ENCODE measurements at places on chromosomes 2 and 18. TPM values are rescaled to one million over a fixed set of nuclear protein-coding genes. Genes with fewer than 3 reads are reported as not detected.
A peak's percentile ranks its signal among the peaks of the same experiment; 100 is the strongest.

GRCh38 chr2:13676269-13676668 is 956.2 kb upstream of the LRATD1 start:
- H3K36me3 ChIP-seq = no peaks in the 10 kb centered on the region
- no peak overlapping the region for H3K4me3 ChIP-seq
- H3K4me1 ChIP-seq = no peaks in the 10 kb centered on the region
- DNase-seq = no peak
- no peak overlapping the region for H3K27ac ChIP-seq

DNA sequence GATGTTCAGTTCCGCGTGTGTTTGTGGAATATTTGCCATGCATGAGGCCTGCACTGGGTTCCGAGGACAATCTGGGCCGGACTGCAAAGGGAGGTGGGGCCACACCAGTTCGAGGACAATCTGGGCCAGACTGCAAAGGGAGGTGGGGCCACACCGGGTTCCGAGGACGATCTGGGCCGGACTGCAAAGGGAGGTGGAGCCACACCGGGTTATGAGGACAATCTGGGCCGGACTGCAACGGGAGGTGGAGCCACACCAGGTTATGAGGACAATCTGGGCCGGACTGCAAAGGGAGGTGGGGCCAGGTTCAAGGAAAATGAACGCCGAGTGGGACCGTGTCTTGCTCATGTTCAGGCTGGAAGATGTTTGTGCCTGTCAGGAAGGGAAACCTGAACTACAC is 97.8 kb upstream of the HDAC4 start:
- no peak overlapping the region for H3K27ac ChIP-seq
- H3K27me3 ChIP-seq = no peaks in the 10 kb centered on the region
- H3K4me3 ChIP-seq = no peak overlapping the region
- H3K4me1 ChIP-seq = peaks cover 16% of the 10 kb centered on the region
- DNase-seq = no peak
- H3K36me3 ChIP-seq = no peaks in the 10 kb centered on the region

- H3K27me3 ChIP-seq = no peaks in the 10 kb centered on the region
- H3K36me3 ChIP-seq = no peaks in the 10 kb centered on the region
- H3K4me1 ChIP-seq = peaks cover 7% of the 10 kb centered on the region
- no peak for DNase-seq
- H3K27ac ChIP-seq = no peak overlapping the region
- H3K4me3 ChIP-seq = no peak overlapping the region
These were observed 90.1 kb downstream of the DOK6 start for GRCh38 chr18:69490813-69491212.

The UBXN4 gene
- 63.3 TPM for total RNA-seq

The KCNE4 gene
- total RNA-seq = 6.4 TPM

DNA sequence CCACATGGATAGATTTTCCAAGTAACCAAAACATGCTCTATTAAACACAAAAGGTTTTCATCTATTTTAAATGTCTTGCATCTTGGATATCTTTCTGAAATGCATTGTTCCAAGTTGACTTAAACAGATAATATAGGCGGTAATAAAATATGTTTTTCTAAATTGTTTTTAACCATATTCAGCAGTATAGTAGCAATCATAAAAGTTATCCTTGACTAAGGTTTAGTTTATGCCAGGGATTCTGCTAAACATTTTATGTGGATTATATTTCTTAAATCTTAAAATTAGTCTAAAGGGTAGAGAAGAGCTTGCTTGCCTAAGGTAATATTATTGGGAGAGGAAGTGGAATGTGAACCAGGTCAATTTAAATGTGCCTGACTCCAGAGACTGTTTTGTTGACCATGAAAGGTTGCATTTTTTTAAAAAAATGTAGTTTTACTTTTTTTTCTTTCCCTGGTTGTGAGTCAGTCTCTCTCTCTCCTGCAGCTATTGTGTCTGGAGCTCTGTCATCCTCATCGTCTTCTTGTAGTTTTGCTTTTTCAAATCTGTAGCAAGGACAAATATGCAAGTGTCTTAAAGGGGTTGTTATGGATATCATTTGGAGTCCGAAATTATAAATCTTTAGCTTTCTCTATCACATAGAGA is 309.1 kb upstream of the COL3A1 start:
- H3K27ac ChIP-seq = no peak overlapping the region
- no peak overlapping the region for H3K4me3 ChIP-seq
- DNase-seq = no peak
- H3K27me3 ChIP-seq = no peaks in the 10 kb centered on the region
- no peaks in the 10 kb centered on the region for H3K36me3 ChIP-seq

DNA sequence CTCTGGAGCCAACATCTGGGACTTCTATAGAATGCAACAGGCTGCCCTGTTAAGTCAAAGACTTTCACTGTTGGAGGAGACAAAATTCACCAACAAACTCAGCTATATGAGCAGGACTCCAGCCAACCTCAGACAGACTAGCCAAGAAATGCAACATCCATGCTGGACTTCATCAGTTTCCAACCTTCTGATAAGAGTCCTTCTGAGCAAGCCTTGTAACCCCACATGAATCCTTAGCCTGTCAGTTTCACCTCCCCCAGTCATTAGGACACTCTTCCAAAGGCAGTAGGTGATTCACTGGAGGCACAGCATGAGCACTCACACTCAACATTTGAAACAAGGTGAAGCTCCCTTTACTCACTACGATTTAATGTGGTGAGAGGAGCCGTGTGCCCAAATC is 5.8 kb downstream of the TBC1D8 start:
- H3K27ac ChIP-seq = no peak overlapping the region
- no peak overlapping the region for H3K4me3 ChIP-seq
- DNase-seq = no peak
- no peaks in the 10 kb centered on the region for H3K27me3 ChIP-seq
- peaks cover 10% of the 10 kb centered on the region for H3K4me1 ChIP-seq

- no peak for DNase-seq
- no peak overlapping the region for H3K4me3 ChIP-seq
- H3K27me3 ChIP-seq = no peaks in the 10 kb centered on the region
- H3K4me1 ChIP-seq = no peaks in the 10 kb centered on the region
These were observed 158.0 kb upstream of the TWIST2 start for GRCh38 chr2:238689871-238690389.

The DHRS9 gene
- total RNA-seq = 0.36 TPM

GRCh38 chr18:74142252-74142651 is 5.4 kb downstream of the FBXO15 start:
- no peak for DNase-seq
- H3K4me3 ChIP-seq = no peak overlapping the region
- peaks cover 7% of the 10 kb centered on the region for H3K4me1 ChIP-seq
- H3K36me3 ChIP-seq = no peaks in the 10 kb centered on the region
- H3K27me3 ChIP-seq = no peaks in the 10 kb centered on the region

DNA sequence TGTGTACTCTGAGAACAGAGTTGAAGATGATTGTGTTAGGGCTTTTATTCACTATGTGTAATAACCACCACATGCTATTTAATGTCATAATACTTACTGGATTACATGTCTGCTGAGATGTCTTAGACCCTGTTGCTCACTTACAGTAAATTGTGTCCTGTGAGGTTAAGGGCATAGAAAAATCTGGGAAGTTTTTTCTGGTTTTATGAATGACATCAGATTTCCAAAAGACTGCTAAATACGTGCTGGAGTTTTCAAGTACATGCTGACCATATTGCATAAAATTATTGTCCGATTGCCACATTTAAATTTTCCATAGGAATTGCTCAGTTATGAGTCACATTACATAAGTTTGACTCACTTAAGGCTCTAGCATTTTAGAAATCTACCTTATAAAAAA is 96.7 kb upstream of the COL5A2 start:
- H3K27ac ChIP-seq = no peak overlapping the region
- no peaks in the 10 kb centered on the region for H3K36me3 ChIP-seq
- no peaks in the 10 kb centered on the region for H3K27me3 ChIP-seq
- no peak overlapping the region for H3K4me3 ChIP-seq
- no peak for DNase-seq

DNA sequence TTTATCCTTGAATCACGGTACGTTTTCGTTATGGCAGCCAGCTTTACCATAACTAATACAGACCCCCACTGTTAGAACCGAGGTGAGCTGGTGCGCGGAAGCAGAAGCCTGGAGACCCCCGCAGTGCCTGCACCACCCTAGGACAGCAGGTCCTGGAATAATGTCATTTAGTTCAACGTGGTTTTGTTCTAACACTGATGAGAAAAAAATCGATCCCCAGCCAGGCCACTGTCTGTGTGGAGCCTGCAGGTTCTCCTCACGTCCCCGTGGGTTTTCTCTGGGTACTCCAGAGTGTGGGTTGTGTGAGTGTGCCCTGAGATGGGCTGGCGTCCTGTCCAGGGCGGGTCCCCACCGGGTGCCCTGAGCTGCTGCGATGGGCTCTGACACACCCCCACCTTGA is 69.9 kb upstream of the ST3GAL5 start:
- H3K4me1 ChIP-seq = no peaks in the 10 kb centered on the region
- no peak overlapping the region for H3K4me3 ChIP-seq
- H3K36me3 ChIP-seq = no peaks in the 10 kb centered on the region
- no peak for DNase-seq

The AGXT gene
- total RNA-seq = not detected

GRCh38 chr2:153873052-153874048 is 1.6 kb downstream of the GALNT13 start:
- H3K4me1 ChIP-seq = no peaks in the 10 kb centered on the region
- peaks cover 18% of the 10 kb centered on the region for H3K27me3 ChIP-seq
- no peaks in the 10 kb centered on the region for H3K36me3 ChIP-seq
- H3K27ac ChIP-seq = no peak overlapping the region
- DNase-seq = no peak
- peak overlapping the region; percentile 47 for H3K4me3 ChIP-seq

DNA sequence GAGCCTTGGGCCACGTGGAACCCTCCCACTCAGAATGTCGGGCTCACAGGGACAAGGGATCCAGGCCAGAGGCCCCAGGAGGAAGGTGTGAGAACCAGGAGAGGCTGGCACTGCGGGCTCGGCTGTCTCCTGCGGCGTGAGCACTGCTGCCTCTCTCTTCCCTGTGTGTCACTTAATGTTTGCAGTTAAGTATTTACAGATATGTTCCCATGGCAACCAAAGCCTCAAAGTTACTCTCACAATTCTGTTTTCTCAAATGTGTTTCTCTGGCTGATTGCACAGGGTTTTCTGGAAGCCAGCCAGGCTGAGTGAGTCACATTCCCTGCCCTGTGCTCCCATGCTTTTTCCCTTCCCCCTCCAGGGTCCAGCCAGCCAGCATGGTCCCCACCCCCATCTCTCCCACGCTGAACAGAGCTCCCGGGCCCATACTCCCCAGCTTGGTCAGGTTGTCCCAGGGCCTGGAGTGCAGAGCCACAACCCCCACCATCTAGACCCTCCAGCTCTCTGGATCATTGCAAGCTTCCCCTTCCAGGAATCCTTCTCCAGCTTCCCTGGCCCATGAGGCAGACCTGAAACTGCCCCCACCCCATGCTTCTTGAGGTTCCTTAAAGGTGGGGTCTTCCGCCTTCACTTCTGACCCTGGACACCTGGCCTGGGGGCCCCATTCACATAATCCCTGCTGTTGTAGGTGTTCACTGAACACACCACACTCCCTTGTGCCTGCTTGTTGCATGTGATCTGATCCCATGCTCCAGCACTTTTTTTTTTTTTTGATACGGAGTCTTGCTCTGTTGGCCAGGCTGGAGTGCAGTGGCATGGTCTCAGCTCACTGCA is 265.9 kb downstream of the CELF4 start:
- H3K4me1 ChIP-seq = no peaks in the 10 kb centered on the region
- H3K4me3 ChIP-seq = no peak overlapping the region
- no peak overlapping the region for H3K27ac ChIP-seq
- DNase-seq = peak; percentile 90

DNA sequence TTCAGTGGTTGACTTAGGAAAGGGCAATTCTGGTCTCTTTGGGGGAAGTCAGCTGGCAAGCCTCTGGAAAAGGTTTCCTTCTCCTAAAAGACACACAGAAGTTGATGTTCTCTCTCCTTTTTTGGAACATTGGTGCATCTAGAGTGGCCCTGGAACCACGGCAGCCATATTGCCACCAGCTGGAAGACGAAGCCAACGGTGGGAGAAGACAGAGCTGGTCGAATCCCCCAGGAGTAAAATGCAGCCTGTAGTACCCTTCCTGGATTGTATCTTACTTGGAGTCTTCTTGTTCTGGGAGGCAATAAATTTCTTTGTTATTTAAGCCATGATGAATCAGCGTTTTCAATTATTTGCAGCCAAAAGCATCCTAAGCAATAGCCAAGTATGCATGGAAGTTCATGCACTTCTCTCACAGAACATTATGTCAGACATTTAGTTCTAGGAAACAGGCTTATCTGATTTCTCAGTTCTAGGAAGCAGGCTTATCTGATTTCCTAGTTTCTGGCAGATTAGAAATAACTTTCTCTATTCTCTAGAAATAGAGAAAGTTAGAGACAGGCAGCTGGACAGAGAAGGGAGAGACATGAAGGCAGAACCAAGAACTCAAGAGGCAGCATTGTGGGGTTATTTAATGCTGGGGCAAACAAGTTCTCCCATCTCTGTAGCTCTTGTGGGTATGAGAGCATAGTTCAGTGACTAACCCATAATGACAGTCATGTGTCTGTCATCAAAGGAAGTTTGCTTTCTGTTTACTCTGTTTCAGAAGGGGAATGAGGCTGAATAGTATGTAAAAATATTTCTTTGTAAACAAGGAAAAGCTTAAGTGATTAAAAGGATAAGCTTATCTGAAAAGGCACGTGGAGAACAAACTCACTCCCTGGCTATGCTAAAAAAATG is 40.5 kb upstream of the NABP1 start:
- no peak for DNase-seq
- no peaks in the 10 kb centered on the region for H3K4me1 ChIP-seq
- no peaks in the 10 kb centered on the region for H3K36me3 ChIP-seq
- H3K27ac ChIP-seq = no peak overlapping the region
- H3K4me3 ChIP-seq = no peak overlapping the region
- H3K27me3 ChIP-seq = no peaks in the 10 kb centered on the region

The EML6 gene
- 1.9 TPM for total RNA-seq

DNA sequence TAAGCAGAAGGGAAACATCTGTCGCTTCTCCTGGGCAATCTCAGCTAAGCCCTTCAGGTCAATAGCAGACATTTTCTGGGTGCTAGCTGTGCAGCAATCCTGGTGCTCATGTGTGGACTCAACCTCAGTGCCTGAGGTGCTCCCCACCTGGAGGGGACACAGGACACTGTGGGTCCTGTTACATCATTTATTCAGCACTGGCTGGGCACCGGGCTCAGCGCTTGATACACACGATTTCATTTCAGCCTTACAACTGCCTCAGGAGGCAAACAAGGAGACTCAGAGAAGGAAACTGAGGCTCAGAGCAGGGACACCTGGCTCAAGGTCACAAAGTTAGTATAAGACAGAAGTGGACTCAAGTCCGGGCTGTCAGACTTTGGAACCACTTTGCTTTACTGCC is 46.7 kb downstream of the MARCO start:
- H3K36me3 ChIP-seq = no peaks in the 10 kb centered on the region
- H3K4me1 ChIP-seq = no peaks in the 10 kb centered on the region
- H3K27ac ChIP-seq = no peak overlapping the region
- no peak overlapping the region for H3K4me3 ChIP-seq
- DNase-seq = no peak

- no peak overlapping the region for H3K4me3 ChIP-seq
- H3K27ac ChIP-seq = no peak overlapping the region
- no peak for DNase-seq
- no peaks in the 10 kb centered on the region for H3K4me1 ChIP-seq
- H3K36me3 ChIP-seq = no peaks in the 10 kb centered on the region
- no peaks in the 10 kb centered on the region for H3K27me3 ChIP-seq
These were observed 364.4 kb downstream of the KCNJ3 start for GRCh38 chr2:155062922-155063258.

- no peaks in the 10 kb centered on the region for H3K36me3 ChIP-seq
- no peaks in the 10 kb centered on the region for H3K4me1 ChIP-seq
- H3K27me3 ChIP-seq = no peaks in the 10 kb centered on the region
- H3K27ac ChIP-seq = no peak overlapping the region
- no peak for DNase-seq
These were observed 345.5 kb upstream of the CWC22 start for GRCh38 chr2:180352620-180353019.

The EVA1A gene
- not detected for total RNA-seq

- H3K4me3 ChIP-seq = no peak overlapping the region
- H3K4me1 ChIP-seq = peaks cover 6% of the 10 kb centered on the region
- H3K27ac ChIP-seq = no peak overlapping the region
- DNase-seq = no peak
- H3K36me3 ChIP-seq = no peaks in the 10 kb centered on the region
These were observed 152.6 kb downstream of the EXOC6B start for GRCh38 chr2:72673279-72673678.

Measured in sigmoid colon (tissue), 7 donors.